Cortex of kidney (tissue), 1 donor: ENCODE measurements at places on chromosomes 6 and 20.

- no peak for DNase-seq
Measured at GRCh38 chr6:43310624-43311023, 2.0 kb upstream of the CRIP3 start.

DNA sequence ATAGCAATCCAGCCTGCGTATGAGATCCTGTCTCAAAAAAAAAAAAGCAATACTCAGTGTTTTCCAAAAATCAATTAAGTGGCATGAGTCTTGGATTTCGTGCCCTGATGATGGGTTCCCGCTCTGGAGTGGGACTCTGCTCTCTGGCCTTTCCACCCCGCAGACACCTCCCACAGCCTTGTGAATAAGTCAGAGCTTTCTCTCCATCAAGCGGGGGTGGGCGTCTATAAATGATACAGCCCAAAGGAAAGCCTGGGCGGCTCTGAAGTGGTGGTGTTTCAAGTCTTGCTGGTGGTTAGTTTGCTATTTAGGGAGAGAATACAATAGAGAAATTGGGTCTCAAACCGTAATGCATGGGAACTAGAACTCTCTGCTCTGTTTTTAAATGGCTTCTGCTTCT, 52.5 kb upstream of the TAGAP start:
- DNase-seq: no peak

DNA sequence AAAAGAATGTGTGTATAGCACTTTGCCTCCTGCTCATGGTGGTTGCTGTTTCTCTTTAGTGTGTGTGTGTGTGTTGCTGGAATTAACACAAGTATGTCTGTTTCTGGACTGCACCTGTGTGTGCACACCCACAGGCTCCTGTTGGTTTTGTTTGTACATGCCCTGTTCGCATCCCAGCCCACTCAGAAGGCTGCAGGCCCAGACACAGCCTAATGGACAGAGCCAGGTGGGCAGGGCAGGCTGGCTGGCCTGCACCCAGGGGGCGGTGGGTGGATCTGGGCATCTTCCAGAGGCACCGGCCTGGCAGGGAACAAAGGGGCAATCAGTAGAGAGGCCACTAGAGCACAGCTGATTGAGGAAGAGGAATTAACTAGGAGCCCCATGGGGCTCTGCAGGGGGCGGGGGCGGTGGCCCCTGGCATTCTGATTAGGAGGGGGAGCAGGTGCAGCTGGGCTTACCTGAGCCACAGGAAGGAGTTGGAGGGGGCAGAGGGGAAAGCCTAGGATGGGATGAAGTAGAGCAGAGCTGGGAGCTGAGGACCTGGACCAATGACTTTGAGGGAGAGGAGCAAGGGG, 21.9 kb downstream of the CD40 start:
- no peak for DNase-seq

DNA sequence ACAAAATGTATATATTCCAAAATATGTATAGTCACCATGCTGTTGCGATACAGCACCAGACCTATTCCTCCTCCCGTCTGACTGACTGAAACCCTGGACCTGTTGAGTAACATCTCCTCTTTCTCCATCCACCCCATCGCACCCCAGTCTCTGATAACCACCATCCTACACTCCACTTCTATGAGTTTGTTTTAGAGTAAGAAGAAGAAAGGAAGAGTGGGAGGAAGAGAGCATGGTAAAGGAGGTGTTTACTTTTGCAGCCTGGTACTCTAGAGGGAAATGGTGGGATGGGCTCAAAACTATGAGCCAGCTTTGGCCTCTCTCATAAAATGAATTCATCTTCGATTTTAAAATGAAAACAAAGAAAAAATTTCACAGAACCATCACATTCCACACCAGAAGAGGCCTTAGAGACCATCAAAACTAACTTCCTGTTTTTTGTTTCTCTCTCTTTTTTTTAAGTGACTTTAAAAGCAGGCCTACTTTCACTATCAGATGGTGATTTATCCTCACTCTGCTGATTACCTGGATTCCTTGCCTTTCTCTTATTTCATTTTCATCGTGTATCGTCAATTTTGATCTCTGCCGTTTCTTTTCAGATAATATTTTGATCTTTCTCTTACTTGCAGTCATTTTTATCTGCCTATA, 16.8 kb upstream of the FUCA2 start:
- DNase-seq: no peak

GRCh38 chr6:127554435-127555006, 22.5 kb upstream of the C6orf58 start:
- no peak for DNase-seq

DNA sequence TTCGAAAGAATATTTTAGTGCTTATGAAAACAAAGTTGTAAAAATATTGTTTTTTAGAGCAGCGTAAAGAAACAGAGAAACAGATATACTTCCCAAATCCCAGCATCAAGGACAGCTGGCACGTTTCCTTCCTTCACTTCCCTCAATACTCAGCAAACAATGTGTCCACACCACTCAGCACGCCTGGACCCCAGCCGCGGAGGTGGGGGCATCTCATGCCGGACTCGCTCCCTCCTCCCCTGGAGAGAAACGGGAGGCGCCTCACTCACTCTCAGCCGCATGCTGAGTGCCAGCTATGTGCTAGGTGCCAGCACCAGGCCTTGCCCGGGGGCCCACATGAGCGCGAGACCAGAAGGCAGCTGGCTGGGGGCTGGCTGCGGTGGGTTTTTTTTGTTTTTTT, 34.7 kb downstream of the SLC2A4RG start:
- DNase-seq: no peak

- DNase-seq: no peak
Measured at GRCh38 chr6:52588087-52588709, 11.3 kb upstream of the TRAM2 start.

- DNase-seq: no peak
Measured at GRCh38 chr6:69422475-69422874, 374.3 kb downstream of the LMBRD1 start.

DNA sequence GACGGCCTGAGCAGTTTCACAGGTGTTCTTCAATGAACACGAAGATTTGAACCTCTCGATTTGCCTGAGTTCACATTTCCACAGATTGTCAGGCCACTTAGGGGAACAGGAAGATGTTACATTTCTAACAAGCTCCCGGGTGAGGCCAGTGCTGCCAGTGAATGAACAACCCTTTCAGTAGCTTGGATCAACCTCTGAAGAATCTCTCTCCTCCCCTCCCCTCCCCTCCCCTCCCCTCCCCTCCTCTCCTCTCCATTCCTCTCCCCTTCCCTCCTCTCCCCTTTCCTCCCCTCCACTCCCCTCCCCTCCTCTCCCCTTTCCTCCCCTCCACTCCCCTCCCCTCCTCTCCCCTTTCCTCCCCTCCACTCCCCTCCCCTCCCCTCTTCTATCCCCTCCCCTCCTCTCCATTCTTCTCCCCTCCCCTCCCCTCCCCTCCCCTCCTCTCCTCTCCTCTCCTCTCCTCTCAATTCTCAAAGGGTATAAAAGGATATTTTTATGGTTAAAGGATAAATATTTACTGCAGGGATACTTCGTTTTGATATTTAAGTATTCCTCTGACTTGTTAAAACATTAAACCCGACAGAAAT, 114.1 kb upstream of the INSM1 start:
- DNase-seq: no peak

DNA sequence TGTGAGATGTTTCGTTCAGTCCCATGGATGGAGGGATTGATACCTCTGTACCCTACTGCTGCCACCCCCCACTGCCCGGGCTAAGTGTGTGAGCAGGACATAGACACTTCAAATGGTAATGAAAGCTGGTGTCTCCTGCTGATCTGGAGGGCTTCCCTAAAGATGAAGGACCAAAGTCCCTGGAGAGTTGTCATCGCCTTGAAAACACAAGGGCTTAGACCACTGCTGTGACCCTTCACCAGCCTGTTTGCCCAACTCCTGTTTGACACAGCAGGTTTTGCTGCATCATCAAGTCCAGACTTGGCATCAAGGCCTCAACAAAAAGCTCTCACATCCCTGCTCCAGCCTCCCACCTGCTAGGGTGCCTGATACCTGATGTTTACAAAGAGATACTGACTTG, 57.9 kb upstream of the FAM8A1 start:
- no peak for DNase-seq
